Stimulated activated CD4-positive, alpha-beta T cell treated with anti-CD3 and anti-CD28 coated beads, Interleukin-15, amount 100 ng/mL, for 24 hours (primary cell): ENCODE measurements at places on chromosomes 3 and 15.

DNA sequence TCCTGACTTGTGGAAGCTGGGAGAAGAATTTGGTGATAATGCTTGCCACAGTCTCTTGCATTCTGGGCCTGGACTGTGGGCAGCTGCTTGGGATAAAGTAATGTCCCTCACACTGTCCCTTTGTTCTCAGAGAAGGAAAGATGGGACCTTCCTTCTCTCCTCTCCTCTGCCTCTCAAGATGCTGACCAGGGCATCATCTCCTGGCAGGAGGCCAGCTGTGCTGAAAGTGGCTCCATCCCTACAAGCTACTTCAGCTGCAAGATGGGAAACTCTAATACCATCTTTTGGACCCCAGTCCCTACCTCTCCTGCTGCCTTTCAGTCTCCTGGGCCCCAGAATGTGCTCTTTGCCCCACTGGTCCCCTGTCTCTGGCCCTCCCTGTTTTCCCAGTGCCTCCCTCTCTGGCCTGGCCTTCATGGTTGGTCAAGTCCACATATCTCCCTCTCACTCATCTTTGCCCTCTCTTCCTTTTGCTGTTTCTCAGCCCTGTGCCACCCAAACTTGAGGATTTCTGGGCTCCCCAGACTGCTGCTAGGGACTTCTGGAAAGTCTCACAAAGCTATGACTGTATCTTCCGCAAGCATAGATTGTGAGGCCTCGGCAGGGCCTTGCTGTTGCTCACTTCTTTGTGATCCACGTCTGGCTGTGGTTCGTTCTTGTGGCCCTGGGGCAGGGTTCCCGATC lies 7.1 kb upstream of the SLC6A20 start:
- no peak for DNase-seq

GRCh38 chr3:188362405-188362831 lies 208.5 kb downstream of the LPP start:
- DNase-seq = no peak

DNA sequence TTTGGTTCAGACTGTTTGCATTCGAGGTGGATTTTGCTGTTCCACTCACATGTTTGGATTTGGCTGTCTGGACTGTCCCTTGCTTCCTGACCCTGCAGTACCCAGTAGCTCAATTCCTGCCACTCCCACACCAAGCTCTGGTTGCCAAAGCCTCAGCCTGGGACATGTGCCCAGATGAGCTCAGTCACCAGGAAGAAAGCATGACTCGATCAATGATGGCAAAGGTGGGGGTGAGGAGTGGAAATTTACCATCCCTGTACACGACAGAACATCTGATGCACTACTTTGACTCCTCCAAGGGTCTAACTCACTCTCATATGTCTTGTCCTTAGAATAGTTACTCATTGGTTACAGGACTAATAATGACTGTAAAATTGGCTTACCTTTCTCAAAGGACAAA lies 45.2 kb downstream of the ZNF385D start:
- no peak for DNase-seq

DNA sequence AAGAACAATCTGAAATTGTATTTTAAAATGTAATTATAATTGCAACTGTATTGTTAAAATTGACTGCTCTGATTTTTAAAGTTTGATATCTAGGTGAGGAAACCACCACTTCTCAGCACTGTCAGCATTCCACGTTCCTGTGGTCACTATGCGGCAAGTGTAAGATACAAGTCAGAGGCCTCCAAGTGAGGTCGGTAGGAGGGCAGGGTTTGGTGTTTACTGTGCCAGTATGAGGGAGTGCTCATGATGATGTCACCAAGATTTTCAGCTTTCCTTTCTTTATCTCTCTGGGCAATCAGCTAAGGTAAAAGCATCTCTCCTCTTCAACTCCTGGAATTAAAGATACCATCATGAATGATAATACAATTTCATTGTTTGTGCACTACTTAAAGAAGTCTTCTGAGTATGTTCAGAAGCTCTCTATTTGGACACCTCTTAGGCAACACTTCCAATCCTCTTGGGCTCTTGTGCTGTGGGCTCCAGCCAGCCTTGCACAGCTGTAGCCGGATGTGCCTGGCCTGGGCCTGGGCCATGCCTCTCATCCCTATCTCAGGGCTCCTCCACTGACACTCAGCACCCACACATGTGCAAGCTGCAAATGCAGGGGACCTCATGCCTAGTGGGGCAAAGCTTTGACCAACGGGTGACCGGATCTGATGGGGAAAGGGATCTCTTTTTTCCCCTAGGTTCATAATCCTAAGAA lies 42.9 kb downstream of the CCR3 start:
- peak; percentile 68 for DNase-seq

- DNase-seq = no peak
Measured at GRCh38 chr3:134892326-134892725, 97.3 kb downstream of the EPHB1 start.

- no peak for DNase-seq
Measured at GRCh38 chr3:41216993-41217392, 17.7 kb downstream of the CTNNB1 start.

GRCh38 chr15:53586799-53587198 lies 172.7 kb downstream of the WDR72 start:
- peak; percentile 23 for DNase-seq

DNA sequence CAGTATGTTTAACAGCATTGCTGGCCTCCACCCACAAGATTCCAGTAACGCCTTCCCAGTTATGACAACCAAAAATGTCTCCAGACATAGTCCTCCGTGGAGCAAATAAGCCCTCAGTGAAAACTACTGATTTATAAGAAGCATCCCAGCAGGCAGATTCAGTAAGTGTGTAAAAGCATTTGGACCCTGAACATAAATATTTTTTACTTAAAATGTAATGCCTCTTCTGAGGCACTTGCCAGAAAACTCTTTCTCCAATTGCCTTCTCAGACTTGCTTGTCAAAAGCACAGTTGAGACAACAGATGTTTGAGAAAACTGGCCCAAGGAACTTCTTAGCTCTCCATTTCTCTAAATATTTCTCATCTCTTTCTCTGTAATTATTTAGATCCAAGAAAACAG lies 31.8 kb upstream of the DCLK3 start:
- DNase-seq = no peak
